Eye (tissue), 1 donor: ENCODE measurements at places on chromosomes 3 and 15.

GRCh38 chr15:101710806-101711205 is 13.5 kb downstream of the TARS3 start:
- DNase-seq: peak; percentile 22

GRCh38 chr15:66164788-66165187 is 88.8 kb downstream of the MEGF11 start:
- DNase-seq: no peak

DNA sequence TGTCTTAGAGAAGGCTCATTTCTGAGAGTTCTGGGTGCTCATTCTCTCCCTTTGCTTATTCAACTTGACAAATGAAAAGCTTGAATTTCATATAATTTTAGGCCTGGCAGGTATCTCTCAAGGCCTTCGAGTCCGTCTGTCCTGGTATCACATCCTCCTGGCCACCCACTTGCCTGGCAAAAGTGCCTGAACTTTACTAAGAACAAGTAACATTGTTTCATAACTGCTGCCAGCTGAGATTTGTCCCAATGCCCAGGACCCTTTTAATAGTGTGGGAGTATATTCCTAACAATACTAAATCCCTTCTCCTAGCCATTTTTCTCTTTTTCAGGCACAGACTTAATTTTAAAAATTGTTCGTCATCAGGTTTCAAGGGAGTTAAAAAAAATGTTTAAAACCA is 18.1 kb downstream of the LARP6 start:
- no peak for DNase-seq

- no peak for DNase-seq
Observed at GRCh38 chr3:30203301-30203700, 403.1 kb upstream of the TGFBR2 start.

DNA sequence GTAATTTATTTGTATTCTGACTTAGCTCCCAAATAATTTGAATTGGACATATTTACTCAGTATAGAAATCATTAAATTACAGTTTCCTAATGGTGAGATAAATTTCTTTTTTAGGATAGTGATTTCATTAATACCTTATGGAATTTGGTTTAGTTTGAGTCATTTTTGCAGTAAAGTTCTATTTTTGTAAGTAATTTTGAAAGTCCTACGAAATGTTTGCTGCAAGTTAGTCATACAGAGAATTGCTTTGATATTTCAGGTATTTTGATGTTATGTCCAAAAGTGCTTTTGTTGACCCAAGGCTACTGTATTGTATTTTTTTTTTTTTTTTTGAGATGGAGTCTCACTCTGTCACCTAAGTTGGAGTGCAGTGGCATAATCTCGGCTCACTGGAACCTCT is 41.7 kb downstream of the TCF12 start:
- no peak for DNase-seq

DNA sequence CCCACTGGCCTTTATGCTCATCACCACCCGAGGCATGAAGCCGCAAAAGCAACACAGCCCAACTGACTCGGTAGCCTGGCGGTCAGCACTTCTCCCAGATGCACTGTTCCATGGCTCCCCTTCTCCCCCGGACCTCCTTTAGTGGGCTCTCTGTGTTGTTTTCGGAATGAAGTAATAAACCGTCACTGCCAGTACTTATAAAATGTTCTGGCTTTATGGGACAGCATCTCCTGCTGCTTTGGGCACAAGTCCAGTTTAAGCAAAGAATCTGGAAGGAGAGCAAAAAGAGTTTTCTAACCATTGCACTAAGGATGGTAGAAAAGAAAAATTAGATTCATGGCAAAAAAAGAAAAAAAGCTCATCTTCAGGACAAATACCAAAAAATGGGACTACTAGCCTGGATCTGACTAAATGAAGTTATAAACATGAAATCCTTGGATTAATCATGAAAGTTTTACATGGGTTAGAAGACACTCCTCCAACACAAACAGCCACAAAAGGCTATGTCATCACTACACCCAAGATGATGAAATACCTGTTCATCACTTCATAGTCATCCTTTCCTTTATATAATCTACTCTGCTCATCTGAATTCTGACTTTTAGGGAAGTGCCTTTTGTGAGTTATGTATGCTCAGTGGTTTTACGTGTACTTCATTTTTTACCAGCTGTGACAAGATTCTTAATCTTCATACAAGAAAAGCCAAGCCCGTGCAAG is 89.5 kb upstream of the UBE2E2 start:
- peak; percentile 30 for DNase-seq

DNA sequence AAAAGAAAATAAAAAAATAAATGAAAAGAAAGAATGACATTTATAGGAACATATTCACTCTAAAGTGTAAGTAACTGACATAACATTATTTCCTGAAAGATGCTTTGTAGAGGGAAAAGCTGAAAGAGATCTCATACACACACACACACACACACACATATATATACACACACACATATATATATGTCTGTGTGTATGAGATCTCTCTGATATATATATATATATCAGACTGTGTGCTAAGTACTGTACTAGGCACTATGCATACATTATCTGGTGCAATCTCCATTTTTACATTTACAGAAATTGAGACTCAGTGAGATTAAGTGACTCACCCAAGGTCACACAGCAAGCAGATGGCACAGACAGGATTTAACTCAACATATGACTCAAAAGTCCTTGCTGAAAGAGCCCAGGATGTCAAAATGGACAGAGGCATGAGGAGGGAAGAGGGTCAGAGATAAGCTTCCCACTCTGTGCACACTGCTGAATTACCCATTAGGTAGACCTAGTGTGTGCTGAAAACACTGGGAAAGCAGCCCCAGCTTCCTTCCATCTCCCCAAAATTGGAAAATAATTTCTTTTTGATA is 15.0 kb downstream of the BHLHE40 start:
- no peak for DNase-seq

GRCh38 chr15:69782809-69783208 is 314.9 kb downstream of the TLE3 start:
- DNase-seq: no peak

DNA sequence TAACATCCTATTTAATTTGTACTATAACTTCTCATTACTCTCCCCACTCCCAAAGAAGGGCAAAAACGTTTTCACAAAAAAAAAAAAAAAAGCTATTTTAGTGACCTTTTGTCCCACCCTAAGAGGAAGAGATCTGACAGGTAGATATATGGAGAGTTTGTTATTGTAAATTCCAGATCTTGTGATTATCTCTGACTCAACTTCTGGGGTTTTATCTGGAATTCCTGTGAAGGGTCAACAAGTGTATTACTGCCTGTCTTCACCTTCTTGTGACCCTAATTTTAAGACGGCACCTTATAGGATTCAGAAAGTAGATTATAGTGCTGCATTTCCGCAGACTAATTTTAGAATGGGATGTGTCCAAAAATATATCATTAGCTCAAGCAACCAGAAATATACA is 205.9 kb upstream of the CDIN1 start:
- DNase-seq: no peak

GRCh38 chr3:120245386-120245785 is 39.6 kb downstream of the GPR156 start:
- peak; percentile 60 for DNase-seq

GRCh38 chr3:45655906-45656305 is 33.3 kb upstream of the SACM1L start:
- DNase-seq: no peak

GRCh38 chr3:134007819-134008218 is 21.9 kb downstream of the SLCO2A1 start:
- DNase-seq: no peak

- DNase-seq: no peak
Observed at GRCh38 chr3:143267989-143268388, 148.4 kb downstream of the CHST2 start.
